NCI-H1105 treated with DMSO at 0.1 percent for 48 hours (cell line): ENCODE measurements at places on chromosomes 11 and 22.

DNA sequence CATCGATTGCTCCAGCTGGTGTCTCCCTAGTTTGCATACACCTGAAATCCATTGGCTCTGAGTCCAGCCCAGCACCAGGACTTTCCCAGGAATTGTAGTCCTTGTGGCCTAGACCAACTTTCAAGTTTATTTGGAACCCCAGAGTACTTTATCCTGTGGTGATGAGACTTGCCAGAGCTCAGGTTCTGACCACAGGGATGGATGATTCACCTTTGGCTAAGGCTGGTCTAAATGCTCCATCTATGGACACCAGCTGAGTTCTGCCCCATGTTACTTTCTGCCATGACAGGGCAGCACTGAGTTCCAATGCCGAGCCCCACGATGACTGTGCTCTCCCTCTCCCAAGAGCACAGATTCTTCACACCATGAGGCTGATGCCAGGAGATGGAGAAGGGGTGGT lies 17.3 kb upstream of the INSC start:
- DNase-seq = no peak

GRCh38 chr11:112485280-112485679 lies 224.6 kb upstream of the PLET1 start:
- DNase-seq = no peak

DNA sequence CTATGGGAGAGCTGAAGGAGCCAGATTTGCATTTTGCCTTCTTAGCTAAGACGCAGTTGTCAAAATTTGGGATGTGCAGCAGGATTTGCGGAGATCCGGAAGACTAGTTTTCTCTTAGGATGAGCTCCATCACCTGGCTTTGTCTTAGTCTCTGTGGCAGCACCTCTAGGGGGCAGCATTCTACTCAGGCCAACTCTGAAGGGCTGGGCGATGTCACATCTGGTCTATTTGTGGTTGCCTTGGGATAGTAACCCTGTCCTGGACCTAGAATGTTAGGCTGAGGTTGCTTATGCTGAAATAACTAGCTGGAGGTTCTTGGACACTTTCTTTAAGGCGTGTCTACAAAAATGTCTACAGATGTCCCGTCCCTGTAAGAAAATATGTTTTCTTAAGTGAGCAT lies 116.2 kb downstream of the FAT3 start:
- no peak for DNase-seq

DNA sequence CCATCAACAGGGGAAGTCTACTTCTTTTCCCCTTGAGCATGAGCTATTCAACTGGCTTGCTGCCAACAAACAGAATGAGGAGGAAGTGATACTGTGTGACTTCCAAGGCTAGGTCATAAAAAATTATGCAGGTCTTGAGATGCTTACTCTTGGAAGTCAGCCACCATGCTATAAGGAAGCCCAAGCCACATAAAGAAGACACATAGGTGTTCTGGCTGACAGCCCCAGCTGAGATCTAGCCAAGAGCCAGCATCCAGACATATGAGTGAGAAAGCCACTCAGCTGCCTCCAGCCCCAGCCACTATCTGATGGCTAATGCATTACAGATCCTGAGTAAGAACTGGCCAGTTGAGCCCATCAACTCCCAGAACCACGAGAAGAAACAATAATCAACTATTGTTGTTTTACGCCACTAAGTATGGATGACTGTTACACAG lies 31.0 kb upstream of the PPP2R1B start:
- DNase-seq = peak; percentile 7

DNA sequence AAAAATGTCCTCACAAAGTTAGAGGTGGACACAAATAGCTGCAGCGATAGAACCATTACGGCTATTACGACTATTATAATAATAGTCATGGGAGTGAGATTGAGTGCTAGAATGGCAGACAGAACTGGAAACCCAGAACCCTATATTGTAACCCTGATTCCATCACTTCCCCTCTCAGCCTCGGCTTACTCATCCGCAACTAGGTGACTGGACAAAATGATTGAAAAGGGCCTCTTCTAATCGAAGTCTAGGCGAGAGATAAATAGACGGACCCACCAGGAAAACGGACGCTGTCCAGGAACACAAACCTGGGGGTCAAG lies 629 bp downstream of the PSMA1 start:
- no peak for DNase-seq
